ENCODE measurements at places on chromosomes 12 and 14. TPM values are rescaled to one million over a fixed set of nuclear protein-coding genes. Genes with fewer than 3 reads are reported as not detected.

Gene OR4E2
- not detected for polyA plus RNA-seq

Gene GPR65
- polyA plus RNA-seq: 1.3 TPM

Gene TCP11L2
- polyA plus RNA-seq: 2.3 TPM

Gene OASL
- 1.3 TPM for polyA plus RNA-seq

Gene ATG101
- 27.1 TPM for polyA plus RNA-seq

Gene KRT77
- not detected for polyA plus RNA-seq

All from adrenal gland (tissue), 19 donors.